Activated naive CD4-positive, alpha-beta T cell treated with anti-CD3 and anti-CD28 coated beads, Interleukin-2, amount 50 U/mL, for 72 hours (primary cell): ENCODE measurements at places on chromosomes 6 and 20.
A peak's percentile ranks its signal among the peaks of the same experiment; 100 is the strongest.

DNA sequence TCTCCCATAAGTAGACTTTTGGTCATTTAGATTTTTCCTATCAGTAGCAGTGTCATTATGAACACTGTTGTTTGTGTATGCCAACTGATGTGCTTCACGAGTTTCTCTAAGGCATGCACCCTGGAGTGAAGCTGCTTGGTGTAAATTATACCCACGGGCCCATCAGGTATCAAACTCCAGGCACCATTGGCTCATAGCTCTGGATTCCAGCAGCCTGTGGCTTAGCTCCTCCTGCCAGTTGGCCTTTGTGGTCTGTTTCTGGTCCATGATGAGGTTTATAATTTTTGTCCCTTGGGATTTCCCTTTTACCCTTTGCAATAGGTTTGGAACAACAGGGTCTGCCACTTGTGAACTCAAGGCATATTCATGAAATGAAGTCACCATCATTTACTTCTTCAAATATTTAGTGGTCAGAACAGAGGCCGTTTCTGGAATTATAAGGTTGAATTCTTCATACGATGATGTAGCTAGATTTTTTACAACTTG is 350.5 kb downstream of the PRL start:
- no peak for DNase-seq

GRCh38 chr6:109486068-109486467 is 3.0 kb upstream of the ZBTB24 start:
- no peak for DNase-seq

DNA sequence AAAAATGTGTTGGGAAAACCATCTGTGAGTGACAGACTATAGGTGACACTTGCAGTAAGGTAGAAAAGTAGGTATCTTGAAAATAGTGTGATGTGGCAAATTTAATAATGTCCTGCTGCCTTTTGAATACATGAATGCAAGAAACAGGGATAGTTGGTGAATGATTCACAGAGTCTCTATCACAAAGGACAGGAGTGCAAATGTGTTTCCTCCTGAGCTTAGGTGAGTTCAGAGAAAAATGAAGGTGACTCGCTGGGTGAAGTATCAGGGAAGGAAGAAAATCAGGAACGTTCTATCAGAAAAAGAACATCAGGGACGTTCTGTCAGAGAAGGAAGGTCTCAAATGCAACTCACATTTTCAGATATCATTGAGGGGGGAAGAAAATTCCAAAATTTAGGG is 557.8 kb upstream of the SLC35B3 start:
- no peak for DNase-seq

DNA sequence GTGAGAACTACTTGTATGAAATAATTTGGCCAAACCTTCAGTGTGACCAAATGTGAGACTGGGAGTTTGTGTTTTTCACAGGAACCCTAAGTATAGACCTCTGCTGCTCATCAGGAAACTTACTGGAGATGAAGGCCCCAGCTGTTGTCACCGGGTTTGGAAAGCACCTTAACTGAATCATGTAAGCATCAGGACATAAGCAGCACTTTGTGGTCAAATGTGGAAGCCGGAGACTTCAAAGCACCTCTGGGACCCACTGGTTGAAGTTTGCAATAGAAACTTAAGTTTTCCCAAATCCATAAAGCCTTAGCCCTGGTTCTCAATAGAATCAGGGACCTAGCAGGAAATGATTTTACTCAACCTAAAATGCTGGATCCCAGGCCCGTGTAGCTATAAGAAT is 14.3 kb downstream of the TTPAL start:
- no peak for DNase-seq

GRCh38 chr6:36130667-36131510 is 576 bp downstream of the MAPK13 start:
- DNase-seq, result peak; percentile 80
